A172 (cell line): ENCODE measurements at places on chromosomes 1 and 21.

DNA sequence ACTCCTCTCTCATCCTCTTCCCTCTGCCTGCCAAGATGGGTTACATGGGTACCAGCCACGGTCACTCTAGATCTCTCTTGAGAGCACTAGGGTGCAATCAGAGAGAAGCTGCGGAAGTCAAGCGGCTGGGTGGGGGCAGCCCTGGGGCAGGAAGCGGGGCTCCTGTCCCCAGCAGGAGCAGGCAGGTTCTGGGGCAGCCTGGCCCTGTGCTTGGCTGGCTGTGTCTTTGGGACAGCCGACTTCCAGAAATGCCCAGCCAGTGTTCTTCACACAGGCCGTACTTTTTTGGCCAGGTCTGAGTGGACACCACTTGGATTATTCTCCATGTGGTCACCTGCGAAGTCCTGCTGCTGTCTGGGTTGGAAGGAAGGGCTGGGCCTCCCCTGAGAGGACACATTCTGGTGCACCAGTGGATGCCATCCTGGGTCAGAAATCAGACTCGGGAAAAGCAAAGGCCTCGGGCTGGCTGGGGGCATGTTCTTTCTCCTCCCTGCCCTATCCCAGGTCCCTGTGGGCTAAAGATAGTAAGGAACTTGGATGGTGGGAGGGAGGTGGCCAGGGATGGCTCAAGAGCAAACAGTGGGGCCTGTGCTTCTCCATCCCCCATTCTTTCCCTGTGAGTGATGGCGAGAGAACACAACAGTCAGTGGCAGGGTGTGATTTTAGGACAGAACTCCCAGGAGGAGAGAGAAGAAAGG is 93.7 kb downstream of the ITPKB start:
- DNase-seq = no peak

DNA sequence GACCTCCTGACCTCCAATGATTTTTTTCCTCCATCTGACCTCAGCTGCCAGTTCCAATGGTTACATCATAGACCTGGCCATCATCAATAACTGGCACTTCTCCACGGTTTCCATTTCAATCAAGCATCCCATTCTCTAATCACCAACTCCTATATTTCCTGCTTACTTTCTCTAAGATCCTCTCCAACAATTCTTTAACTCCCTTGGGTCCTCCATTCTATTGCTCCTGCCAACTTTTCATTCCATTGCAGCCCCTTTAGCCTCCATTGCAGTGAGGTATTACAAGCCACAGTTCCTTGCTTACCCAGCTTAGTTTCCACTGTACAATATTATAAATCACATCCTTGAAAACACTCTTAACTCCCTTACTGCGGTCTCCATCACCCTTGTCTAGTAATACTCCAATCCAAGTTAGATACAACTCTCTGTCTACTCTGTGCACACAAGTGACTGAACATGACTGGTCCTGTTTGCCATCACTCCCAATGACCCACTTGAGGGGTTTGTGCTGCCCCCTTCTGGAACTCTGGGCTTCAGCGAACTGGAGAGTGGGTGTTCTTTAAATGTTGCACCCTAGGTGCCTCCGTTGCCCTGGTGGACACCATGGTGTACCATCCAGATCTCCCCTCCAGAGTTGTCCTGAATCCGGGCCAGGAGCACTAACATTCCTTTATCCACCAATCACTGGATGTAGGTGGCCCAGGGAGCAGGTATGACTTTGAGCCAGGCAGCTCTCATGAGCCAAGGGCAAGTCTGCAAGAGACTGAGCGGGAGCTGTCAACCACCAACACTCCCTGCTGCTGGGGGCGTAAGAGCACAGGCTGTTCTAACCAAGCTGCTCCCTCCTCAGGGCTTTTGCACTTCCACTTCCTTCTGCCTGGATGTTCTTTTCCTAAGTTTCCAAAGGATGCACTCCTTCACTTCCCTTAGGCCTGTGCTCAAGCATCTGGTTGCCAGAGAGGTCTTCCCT is 3.7 kb upstream of the FNDC7 start:
- no peak for DNase-seq

DNA sequence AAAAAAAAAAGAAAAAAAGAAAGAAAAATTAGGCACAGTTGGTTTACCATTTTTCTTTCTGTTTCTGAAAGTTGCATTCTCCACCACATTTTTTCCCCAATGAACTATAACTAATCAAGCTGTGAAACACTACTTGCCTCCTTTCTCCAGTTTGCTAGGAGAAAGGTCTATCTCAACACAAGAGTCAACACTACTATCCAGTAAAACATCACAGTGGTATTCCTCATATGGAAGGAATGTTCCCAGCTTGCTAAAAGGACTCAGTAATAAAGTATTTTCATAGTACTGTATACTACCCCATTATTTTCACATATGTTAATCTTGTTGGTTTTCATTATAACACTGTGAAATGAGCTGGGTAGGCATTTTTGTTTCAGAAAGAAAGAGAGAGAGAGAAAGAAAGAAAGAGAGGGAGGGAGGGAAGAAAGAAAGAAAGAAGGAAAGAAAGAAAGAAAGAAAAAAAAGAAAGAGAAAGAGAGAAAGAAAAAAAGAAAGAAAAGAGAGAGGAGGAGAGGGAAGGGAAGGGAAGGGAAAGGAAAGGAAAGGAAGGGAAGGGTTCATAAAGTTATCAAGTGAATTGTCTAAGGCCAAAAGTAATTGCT is 7.9 kb downstream of the PTGER3 start:
- no peak for DNase-seq

GRCh38 chr1:103087256-103087655 is 21.1 kb downstream of the COL11A1 start:
- no peak for DNase-seq

GRCh38 chr1:27531959-27532685 is 42.2 kb upstream of the WASF2 start:
- no peak for DNase-seq

DNA sequence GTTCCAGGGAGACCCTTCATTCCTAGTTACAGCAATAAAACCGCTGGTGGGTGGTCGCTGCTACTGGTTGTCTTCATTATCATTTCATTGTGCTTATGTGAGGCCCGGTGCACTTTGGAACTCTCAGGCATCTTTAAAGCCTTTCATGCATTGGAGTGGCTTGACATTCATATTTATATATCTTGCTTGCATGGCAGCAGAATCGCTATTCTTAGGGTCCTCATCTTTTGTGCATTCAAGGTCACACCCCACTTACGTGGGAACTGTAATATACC is 110.1 kb downstream of the ZBTB18 start:
- no peak for DNase-seq

DNA sequence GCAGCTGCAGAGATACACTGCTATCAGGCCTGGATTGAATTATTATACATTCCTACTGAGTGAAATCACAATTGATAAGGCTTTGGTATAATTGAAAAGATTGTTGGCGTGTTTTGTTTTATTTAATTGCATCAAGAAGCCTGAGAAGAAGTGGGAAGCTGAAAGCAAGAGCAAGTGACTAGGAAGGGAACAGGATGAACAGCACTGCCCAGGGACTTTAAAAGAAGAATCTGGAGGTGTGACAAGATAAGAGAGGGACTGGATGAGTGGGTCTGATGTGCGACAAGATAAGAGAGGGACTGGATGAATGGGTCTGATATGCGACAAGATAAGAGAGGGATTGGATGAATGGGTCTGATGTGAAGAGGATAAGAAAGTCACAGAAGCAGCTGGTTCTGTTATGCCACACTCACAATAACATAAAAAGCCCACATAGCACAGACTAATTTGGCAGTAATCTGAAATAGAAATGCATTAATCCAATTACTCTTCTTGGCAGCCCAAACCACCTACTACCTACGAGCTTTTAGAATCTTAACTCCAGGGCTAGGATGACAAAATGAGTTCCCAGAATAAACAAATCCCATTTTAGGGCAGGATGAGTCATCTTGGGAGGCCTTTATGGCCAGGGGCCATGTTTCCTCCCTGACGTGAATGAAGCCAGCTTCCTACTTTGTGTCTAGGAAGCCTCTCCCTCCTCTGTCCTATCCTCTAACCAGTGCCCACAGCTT is 129.7 kb downstream of the DUSP10 start:
- DNase-seq = peak; percentile 94

- DNase-seq = no peak
These were observed 18.9 kb upstream of the SPATC1L start for GRCh38 chr21:46203203-46203600.

DNA sequence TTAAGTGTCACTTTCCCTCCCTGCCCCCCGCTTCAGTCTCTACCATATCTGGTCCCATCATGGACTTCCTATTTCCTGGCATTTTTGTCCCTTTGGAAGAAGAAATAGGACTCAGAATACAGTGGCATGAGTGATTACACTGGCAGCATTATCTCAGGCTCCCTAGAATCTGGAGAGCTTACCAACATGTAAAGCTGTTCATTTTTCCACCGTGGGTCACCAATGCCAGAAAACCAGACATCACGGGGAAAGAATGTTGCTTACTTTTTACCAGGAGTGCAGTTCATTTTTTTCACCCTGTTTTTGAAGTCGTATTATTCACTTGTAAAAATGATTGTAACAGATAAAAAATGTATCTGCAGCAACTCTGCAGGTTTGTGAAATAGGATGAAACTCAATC is 44.8 kb downstream of the BACH1 start:
- peak; percentile 57 for DNase-seq

GRCh38 chr1:112982853-112983536 is 27.0 kb upstream of the SLC16A1 start:
- no peak for DNase-seq

DNA sequence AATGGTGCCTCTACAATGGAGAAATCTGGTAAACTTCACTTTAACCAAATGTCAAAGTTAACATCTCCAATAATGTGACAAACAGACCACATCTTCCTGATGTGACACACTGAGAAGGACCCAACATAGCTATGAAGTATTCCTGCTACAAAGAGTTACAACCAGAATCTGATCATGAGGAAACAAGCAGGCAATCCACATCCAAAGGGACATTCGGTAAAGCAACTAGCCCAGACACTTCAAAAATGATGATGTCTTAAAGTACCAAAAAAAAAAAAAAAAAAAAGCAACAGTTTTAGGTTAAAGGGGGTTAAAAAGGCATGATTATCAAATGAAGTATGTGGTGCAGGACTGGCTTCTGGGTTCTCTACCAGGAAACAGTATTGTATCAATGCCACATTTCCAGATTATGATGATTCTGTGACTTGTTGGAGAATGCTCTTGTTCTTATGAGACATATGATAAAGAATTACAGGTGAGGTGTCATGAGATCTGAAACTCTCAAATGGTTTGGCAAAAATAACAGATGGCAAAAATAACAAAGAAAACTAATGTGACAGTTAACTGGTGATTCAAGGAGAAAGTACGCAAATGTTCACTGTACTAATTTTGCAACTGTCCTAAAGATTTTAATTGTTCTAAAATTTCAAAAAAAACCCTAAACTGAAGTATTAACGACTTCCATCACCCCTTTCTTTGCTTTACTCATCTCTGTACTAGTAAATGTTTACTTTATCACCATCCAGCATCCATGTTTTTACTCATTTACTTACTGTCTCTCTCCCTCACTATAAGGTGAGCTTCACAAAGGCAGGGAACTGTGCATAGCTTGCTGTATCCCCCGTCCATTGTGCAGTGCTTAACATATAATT is 2.8 kb downstream of the CD58 start:
- no peak for DNase-seq

- peak; percentile 38 for DNase-seq
These were observed 6.9 kb downstream of the PINK1 start for GRCh38 chr1:20640183-20640597.

DNA sequence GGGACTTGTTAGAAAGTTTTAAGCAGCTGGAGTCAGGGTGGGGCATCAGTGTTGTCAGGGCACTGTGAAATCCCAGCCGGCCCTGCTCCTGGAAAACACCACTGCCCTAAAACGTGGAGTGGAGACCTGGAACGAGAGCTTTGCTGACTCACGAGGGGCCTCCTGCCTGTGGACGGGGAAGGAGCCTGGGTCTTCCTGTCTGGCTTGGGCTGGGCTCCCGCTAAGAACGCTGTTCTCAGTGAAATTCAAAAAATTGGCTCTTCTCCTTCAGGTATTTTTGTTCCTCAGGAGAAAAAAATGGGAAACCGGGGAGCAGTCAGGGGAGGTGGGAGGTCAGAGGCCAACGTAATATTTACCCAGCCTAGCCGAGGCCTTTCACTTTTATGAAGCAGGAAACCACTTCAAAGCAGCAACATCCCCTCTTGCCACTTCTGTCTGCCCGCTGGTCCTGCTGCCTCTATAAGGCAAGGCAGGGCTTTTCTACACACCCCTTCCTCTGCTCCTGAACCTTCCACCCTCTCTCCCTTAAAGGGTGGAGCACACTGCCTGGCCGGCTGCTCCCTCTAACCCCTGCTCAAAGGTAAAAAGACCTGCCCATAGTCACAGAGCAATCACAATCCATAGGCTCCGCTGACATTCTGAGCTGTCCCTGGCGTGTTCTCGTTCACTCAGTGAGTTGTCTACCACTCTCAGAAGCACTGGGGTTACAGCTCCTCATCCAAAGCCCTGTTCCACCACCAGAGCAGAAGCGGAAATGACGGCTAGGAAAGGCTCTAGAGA is 8.0 kb downstream of the PLXNA2 start:
- DNase-seq = peak; percentile 64

DNA sequence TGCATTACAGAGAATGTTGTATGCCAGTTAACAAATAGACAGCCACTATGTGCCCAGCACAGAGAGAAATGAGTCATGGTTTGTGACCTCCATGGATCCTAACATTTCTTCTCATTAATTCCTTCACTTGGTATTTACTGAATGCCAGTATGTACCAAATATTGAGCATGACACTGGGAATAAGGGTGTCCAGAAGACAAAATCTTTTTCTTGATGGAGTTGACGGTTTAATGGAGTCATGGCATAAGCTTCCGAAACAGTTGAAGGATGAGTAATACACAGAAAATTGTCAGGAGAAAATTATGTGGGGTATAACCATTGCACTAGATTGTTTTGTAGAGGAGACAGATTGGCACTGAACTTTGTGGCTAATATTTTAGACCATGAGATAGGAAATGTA is 36.9 kb downstream of the PTGFR start:
- DNase-seq = no peak

GRCh38 chr1:234218078-234218477 is 155.2 kb upstream of the COA6 start:
- no peak for DNase-seq

DNA sequence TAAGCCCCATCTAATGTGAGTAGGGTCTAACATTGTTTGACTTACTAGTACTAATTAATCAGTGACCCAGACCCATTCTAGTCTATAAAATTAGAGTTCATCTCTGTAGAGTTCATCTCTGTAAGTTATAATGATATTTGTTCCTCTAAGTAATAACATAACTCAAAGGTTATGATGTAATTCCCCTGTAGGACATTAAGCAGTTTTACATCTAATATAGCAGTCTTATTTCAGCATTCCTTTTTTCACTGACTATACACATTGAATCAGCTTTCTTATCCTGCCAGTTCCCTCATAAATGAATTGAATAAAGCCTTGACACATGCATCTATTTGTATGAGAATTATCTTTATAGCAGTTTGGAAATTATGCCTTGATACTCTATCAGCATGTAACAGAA is 90.9 kb downstream of the SH3GLB1 start:
- no peak for DNase-seq

GRCh38 chr1:15219280-15220023 is 27.6 kb upstream of the FHAD1 start:
- DNase-seq = no peak

GRCh38 chr1:236516929-236517704 is 6.7 kb upstream of the LGALS8 start:
- DNase-seq = peak; percentile 41
